KBM-7 (cell line): ENCODE measurements at places on chromosomes 1 and 21.

DNA sequence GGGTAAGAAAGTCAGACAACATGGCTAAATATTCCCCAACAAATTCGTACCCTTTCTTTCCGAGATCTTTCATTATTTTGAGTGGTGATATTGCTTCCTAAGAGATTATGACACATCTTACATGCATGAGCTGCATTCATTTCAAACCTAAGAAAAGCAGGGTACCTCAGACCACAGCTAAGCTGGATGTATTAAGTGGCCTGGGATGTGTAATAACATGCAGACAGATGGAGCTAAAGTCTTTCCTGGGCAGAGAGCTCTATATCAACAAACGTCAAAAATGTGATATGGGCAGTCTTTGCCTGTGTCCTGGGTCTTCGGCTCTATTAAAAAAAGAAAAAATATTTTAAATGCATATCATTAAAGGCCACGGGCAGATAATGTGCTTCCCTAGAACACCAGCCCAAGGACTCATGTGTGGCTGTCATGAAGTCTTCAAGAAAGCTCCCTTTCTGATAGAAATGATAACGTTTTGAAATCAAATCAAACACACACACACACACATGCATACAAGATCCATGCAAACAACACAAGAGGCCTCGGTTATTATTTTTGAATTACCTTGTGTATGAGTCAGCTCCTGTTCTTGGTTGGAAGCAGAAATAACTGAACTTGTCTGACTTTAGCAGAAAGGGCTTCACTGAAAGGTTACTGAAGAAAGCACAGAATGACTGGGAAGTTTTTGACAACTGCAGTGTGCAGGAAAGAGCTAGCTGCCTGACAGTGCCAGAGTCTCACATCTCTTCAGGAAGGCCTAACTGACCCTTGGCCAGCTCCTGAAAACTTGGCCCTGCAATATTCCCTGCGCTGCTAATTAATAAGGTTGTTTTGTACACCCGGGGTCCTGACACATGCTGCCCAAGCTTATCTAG lies 231.2 kb downstream of the DSCAM start:
- no peak for DNase-seq

DNA sequence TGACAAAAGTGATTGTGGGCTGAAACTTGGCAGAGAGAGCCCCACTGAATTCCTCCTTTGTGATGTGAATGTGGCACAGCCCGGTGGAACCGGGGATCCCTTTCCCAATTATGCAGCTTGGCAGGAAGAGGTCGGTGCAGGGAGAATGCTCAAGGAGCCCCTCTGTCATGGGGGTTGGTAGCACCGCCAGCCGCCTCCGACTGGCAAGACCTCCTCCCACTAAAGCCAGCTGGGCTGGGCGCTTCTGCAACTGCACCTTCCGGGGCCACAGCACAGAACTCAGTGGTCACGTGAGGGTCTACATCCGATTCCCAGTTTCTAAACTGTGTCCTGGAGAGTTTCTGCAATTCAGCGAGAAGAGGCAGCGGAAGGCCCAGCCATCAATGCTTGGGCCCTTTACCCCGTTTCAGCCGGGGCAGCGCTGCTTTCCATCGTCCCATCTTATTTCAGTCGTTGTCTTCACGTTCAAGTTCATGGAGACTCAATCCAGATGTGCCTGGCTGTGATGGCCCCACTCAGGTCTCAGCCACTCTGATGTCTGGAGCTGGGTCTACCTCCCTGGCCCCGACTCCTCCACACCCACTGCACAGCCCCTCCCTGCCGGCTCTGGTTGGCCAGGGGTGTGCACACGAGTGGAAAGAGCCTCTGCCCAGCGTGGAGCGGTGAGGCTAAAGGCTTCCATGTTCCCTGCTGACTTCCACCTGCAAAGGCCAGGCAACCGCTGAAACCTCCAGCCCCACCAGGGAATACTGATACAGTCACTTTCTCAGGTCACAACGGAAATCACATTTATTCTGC lies 39.8 kb upstream of the FHAD1 start:
- no peak for DNase-seq

DNA sequence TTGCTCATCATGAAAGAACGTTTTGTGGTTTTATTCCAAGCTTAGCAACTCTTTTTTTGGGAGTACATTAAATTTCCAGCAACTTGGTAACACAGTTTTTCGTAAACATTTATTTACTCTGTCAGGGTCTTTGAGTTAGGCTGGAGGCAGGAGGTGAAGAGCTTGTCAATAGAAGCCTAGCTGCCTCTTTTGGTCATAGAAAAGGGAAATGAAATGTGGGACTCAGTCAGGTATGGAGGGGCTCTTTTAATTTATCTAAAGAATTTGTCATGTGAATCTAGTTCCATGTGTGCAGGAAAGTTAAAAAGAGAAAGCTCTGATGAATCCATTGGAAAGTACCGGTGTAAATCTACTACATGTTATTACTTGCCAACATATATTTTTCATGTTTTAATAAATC lies 45.9 kb upstream of the PRMT6 start:
- no peak for DNase-seq

GRCh38 chr1:196866974-196867373 lies 20.9 kb upstream of the CFHR4 start:
- no peak for DNase-seq

- peak; percentile 73 for DNase-seq
Measured at GRCh38 chr1:36366091-36366661, 19.5 kb downstream of the STK40 start.
